Left ventricle myocardium superior (tissue), 1 donor: ENCODE measurements at places on chromosomes 1 and 21.

DNA sequence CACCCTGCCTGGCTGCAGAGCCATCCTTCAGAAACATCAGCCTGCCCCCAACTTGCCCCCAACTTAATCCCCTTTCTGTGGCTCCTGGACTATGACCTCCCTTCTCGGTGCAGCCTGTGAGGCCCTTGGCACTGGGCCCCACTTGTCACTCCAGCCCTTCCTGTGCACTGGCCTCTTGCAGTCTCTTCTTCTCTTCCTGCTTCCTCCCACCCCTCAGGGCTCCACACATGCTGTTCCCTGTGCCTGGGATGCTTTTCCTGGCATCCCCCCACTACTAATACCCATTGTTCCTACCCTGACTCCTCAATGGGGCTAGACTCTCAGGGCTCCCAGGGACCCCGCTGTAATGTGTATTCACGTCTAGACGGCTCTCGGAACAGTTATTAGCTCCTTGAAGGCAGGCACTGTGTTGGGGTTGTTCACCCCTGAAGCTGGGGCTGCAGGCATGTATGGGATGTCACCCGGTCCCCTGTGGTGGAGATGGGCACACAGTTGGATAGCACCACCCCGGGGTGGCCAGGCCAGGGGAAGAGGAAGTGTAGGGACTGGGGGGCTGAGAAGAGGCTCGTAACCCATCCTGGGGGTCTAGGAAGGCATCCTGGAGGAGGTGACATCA is 4.5 kb downstream of the LDLRAD1 start:
- DNase-seq = no peak

DNA sequence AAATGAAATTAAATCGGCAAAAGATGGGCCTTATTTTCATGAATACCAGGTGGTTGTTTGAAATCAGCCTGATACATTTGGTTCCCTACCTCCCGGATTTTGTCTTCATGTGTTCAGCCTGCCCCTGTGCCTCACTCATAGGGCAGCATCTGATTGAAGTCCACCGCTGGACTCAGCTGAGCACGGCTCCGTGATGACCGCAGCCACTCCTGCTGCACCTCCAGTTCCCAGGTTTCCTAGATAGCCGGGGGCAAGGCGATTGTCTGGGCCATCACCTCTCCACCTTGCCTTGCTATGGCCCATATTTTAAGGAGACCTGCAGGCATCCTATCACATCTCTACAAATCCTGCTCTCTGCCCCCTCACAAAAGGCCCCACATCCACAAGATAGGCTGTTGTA is 563.8 kb downstream of the NUF2 start:
- DNase-seq = no peak

GRCh38 chr21:16079830-16080229 is 350.0 kb downstream of the USP25 start:
- no peak for DNase-seq

DNA sequence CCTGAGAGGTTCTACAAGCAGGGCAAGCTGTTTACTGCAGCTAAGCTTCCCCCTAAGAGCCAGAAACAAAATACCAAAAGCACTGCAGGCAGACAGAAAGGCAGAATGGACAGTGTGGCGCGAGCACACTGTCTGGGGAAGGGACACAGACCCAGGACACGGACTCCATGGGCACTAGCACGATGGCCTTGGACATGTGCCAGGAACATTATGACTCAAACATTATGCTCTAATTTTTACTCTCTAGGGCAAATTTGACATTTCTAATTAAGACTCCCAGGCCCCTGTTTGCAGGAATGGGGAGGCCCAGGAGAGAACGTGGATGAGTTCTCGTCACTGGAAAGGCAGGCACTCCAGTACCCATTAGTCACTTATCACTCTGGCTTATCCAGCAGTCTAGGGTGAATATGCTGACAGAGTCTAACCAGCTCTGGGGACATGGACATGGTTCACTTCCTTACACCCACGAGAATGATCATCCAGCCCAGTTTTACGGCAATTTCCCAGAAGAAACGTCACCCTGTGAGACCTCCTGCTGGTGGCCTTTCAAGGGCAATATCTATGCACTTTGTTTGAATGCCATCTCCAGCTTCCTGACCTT is 45.1 kb downstream of the CAPN8 start:
- DNase-seq = no peak

DNA sequence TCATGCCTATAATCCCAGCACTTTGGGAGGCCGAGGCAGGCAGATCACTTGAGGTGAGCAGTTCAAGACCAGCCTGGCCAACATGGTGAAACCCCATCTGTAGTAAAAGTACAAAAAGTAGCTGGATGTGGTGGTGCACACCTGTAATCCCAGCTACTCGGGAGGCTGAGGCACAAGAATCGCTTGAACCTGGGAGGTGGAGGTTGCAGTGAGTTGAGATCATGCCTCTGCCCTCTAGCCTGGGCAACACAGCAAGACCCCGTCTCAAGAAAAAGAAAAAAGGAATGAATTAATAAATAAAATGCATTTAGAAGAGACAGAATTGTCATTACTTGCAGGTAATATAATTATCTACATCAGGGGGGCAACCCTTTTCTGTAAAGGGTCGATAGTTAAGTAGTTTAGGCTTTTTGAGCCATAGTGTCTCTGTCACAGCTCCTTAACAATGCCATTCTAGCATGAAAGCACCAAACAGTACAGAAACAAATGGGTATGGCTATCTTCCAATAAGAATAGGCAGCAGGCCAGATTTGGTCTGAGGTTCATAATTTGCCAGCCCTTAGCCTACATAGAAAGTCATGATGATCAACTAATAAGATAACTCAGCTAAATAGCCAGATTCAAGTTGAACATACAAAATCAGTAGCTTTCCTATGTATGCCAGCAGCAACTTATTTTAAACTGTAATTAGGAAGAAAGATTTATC is 56.8 kb downstream of the RPRD2 start:
- no peak for DNase-seq

DNA sequence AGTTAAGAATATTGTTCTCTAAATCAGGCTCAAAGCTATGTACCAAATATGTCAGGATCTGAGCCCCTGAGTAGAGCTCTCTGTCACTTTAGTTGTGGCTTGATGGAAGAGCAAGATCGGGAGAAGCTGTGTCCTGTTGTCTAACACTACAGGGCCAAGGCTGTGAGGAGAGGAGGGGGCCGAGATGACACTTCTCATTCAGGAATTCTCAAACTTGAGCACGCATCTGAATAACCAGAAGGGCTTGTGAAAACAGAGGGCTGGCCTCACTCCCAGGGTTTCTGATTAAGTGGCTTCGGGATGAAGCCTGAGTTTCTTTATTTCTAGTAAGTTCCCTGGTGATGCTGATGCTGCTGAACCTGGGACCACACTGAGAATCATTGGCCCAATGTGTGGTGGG is 209.2 kb upstream of the DAB1 start:
- DNase-seq = no peak

DNA sequence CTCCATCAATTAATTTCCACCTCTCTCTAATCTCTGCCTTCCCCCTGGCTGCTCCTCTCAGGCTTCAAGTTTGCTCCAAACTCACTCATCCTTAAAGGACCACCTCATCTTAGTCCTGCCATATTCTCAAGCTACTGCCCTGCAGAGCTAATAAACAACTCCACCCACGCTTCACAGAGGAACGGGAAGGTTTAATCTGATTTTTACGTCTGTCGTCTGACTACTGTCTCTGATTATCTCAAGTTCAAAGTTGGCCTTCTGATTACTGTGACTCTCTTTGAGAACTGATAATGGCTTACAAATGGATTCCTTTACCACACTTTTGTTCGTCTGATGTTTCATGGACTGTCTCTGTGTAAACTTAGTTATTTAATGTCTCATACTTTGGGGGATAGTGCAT is 7.6 kb upstream of the CPT2 start:
- no peak for DNase-seq

DNA sequence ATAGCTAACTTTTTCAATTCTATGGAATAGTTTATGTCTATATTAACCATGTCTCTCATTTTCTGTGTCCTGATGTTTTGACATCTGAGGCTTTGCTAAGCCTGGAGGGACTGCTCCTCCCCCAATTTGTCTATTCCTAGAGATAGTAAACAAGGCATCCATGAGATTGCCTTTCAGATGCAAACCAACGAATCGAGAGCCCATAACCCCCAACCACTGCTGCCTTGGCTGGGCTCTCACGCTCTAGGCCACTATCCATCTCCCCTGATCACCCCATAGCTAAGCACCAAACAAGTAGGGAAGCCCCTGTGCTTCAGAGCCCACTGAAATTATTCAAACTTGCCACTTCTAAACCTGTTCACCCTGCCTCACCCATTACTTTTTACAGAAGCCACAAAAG is 437.7 kb downstream of the SETD4 start:
- no peak for DNase-seq

DNA sequence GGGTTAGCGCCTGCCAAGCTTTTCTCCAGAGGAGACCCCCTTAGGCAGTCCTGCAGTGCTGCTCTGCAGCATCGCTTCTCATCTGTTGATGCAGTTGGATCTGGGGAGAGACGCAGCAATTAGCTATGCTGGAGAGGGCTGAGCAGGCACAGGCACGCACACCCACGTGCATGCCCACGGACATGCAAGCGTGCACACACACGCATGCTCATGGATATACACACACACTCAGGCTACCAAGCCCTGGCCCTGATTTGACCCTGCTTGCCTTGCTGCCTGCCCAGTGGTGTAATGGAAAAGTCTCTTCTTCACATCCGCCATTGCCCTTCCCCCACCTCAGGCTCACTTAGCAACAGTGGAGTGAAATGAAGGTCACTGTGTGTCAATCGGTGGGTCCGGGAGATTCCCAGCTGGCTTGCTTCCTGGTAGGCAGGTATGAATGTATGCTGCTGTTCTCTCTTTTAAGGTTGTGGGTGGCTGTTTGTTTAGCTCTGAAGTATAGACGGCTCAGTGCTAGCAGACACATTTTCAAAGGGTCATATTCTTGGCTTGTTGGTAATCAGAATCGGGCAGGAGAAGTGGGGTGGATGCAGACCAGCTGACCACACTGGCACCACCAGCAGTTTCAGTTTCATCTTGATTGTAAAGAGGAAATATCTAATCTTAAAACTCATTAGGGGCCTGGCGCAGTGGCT is 9.5 kb downstream of the ATP1B1 start:
- DNase-seq = peak; percentile 61

DNA sequence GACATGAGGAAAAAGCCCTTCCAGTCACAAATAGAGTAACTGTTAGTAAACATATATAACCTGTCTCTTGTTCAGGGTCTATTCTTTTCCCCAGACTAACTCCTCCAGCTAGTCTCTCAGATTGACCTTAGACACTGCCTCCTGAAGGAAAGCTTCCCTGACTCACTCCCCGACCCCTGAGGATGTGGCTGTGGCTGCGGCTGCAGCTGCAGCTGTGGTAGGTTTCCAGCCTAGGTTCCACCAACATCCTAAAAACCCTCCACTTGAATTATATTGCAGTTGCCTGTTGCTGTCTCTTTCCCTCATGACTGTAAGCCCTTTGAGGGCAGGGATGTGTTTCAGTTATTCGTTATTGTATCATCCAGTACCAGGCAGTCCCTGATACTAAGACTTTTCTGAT is 132.9 kb upstream of the C1orf21 start:
- DNase-seq = no peak

DNA sequence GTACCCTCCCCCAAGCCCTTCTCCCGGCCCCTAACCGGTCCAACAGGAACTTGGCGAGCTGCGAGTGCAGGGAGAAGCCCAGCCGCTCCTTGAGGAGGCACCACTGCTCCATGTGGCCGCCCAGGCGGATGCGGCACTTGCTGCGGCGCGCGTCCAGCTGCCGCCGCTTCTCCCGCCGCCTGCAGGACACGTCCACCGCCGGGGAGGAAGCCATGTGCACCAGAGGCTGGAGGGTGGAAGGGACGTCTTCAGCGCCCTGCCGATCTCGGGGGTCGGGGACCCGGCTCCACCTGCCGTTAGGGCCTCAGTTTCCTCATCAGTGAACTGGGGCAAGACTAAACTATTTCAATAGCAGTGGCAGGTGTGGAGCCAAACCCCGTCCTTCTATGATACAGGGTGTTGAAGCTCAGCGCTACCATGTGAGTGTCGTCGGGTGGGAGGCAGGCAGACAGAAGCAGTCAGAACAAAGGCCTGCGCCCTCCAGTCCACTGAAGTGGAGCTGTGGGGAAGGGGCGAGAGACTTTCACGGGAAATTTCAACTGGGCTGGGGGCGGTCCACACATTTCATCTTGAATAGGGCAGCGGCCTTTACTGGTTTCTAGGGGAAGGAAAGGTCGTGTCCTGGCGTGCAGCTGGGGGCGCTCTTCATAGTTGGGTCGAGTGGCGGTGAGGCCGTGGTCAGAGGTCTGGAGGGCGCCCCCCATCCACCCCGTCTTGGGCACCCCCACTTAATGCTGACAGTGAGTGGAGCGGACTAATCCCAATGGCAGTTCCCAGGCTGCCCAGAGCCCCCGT is 592 bp downstream of the ZNF692 start:
- DNase-seq = peak; percentile 79

DNA sequence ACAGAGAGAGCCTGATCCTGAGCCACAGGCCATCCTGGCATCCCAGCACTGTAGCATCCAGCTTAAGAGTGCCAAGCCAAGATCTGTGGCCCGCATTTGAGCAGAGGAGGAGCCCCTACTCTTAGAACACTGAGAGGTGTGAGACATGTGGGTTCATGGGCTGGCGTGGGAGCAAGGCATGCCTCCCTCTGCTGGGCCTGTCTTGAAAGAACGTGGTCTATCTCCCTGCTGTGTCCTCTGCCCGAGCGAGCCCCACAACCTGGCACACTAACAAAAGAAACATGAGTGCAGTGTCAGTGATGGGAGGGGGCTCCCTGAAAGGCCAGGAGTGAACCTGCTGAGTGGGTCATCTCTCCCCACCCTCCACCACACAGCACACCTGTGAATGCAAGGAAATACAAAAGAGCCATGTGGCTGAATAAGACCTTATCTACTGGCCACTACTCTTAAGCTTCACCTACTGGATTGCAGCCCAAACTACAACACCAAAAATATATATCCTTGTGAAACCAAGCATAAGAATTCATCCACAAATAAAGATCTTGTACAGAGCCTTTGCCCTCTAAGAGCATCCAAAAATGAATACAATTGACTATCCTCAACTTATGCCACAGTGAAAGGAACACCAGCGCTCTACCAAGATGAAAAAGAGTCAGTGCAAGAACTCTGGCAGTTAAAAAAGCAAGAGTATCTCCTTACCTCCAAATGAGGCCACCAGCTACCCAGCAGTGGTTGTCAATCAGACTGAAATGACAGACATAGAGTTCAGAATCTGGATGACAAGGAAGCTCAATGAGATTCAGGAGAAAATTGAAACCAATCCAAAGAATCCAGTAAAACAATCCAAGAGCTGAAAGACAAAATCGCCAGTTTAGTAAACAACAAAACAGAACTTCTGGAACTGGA is 259.4 kb upstream of the DAB1 start:
- DNase-seq = no peak
